Astrocyte (in vitro differentiated cells and primary cell): ENCODE measurements at places on chromosomes 3 and 15.

- DNase-seq = no peak
Observed at GRCh38 chr3:56754741-56755417, 46.9 kb downstream of the ARHGEF3 start.

DNA sequence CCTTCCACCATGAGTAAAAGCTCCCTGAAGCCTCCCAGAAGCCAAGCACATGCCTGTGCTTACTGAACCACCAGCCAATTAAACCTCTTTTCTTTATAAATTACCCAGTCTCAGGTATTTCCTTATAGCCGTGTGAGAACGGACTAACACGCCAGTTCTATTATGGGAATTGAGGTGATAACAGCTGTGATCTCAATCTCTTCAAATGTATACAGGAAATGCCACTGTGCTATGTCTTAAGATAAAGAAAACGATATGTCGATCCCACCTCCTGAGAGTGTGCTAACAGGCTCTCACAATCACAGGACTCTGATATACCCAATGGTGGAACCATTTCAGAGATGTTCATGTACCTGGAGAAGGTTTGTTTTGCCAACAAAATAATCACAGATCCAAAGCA lies 26.2 kb downstream of the CHSY1 start:
- DNase-seq = peak; percentile 39

GRCh38 chr3:9384141-9384828 lies 13.1 kb upstream of the SETD5 start:
- peak; percentile 60 for DNase-seq

GRCh38 chr3:142650001-142650693 lies 54.0 kb downstream of the PLS1 start:
- peak; percentile 16 for DNase-seq

DNA sequence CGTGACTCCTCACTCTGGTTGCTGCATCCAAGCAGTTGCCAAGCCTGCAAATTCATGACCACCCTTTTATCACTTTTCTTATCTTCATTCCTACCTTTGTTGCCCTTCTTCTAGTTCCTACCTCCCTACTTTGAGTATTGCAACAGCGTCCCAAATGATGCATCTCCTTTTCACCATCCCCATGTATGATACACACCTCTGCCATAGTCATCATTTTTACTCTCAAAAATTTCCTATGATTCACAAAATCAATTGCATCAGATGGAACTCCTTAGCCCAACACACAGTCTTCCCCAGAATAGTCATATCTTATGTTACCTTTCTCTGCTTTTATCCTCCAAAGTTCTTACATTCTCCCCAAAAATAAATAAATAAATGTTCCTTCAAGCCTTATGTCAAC lies 262.6 kb downstream of the TBL1XR1 start:
- no peak for DNase-seq
